ENCODE measurements at places on chromosomes 4 and X.

DNA sequence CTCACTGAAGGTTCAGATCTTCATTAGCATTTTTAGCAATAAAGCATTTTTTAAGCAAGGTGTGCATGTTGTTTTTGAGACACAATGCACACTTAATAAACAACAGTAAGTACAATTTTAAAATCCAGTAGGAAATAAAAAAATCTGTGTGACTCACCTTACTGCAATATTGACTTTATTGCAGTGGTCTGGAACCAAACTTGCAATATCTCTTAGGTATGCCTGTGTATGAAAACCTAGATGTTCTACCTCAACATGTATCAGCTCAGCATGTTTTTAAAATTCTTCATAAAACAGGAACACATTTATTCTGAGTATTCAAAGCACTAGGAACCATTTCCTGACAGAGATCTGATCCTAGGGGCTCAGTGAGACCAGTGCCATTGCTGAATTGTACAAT, 26.7 kb downstream of the NR0B1 start:
- no peak for DNase-seq

DNA sequence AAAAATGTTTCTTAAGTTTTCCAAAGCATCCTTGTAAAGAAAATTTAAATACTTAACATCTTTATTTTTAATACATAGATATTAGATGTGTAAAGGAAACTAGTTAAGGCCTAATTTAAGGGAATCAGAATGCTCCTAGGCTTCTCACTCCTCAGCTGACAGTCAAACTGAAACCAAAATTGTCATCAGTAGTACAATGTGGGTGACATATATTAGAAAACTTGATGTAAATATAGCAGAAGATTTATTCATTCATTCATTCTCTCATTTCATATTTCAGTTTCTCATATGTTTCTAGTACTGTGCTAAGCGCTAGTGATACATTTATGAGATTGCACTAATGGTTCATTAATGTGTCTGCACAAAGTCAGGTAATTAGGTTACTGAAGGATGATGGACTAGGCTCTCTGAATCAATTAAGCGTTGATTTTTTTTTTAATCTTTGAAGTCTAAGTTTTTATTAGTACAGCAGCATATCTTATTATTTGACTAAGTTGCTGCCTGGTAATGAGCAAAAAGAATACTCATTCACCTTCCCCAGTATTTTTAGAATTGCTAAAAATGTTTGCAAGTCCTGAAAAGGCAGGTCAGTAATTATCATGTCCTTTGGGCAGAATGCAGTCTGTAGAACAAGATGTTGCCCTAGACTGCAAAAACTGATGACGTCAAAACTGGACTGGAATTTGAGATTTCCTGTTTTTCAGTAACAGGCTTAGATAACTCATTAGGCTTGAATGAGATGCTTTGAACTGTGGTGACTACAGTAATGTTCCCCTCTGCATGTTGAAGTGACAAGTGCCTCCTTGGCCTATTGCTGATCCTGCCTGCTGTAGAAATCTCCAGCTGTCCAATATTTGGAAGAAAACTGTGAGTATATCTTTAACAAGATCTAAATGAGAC, 128.7 kb downstream of the ARHGAP24 start:
- no peak for DNase-seq

GRCh38 chr4:151860561-151861093, 99.8 kb upstream of the GATB start:
- DNase-seq, result no peak

- DNase-seq, result peak; percentile 71
Measured at GRCh38 chrX:18674788-18675735, 3.2 kb upstream of the RS1 start.

- DNase-seq, result no peak
Measured at GRCh38 chrX:65688403-65688871, 21.0 kb downstream of the MSN start.

GRCh38 chr4:3871881-3872833, 106.0 kb downstream of the ADRA2C start:
- DNase-seq, result no peak

DNA sequence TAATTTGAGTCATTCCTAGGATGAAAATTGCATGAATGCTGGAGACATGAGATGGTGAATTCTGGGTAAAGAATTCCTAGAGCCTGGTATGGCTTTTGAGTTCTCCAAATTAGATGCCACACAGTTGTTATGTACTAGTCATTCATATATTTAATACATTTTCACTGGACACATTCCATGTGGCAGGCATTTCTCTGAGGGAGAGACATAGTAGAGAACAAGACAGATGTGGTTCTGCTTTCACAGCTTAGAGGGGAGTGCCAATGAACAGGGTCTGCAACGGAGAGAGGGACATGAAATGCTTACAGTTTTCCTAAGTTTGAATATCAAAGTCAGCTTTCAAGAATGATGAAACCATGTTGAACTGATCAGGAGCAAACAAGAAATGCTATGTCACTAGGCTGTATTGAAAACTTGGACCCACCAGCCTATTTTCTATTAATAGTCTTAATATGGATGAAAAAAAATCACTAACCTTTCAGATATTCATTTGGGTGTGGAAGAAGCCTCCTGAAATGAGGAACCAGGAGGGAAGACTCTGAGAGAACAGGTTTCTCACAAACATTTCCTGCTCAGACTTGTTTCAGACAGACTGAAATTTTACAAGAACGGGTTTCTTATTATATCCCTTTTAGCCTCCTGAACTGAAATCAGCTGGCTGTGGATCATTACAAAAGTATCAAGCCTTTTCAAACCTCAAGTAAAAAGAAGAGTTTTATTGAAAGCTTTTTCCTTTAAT, 276.0 kb upstream of the TET2 start:
- no peak for DNase-seq

DNA sequence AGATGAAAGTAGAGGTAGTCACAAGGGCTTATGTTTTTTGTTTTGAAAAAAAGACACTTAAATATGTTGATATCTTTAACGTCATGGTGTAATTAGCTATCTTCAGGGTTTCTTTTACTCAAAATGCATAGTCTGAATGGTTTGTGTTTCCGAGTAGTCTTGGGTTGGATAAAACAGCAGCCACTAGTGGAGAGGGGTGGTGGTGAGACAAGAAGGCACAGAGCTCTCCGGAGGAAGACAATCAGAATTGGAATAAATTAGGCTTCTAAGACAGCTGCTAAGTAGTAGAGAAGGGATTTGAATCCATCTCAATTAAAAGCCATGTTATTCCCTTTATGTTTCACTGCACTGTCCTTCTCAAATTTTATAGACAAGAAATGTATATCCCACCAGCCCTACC, 240.4 kb upstream of the VEGFC start:
- DNase-seq, result no peak

All from activated naive CD8-positive, alpha-beta T cell treated with anti-CD3 and anti-CD28 coated beads, Interleukin-2, amount 50 U/mL, for 24 hours (primary cell).